ENCODE measurements at places on chromosomes 3 and 15.

DNA sequence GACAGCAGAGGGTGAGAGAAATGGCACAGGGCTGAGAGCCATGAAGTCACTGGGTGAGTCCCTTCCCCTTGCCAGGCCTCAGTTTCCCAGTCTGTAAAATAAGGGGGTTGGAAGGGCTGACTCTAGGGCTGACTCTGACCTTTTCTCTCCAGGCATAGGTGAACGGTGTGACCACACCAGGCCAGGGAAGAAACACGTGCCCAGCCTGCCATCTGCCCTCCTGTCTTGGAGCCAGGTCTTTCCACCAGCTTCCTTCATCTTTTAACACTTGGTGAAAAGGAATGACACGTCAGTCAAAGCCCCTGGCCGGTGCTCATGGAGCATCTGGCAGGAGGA, 74.4 kb downstream of the CPN2 start:
- no peak for DNase-seq

GRCh38 chr3:188348435-188349244, 194.7 kb downstream of the LPP start:
- peak; percentile 91 for DNase-seq

DNA sequence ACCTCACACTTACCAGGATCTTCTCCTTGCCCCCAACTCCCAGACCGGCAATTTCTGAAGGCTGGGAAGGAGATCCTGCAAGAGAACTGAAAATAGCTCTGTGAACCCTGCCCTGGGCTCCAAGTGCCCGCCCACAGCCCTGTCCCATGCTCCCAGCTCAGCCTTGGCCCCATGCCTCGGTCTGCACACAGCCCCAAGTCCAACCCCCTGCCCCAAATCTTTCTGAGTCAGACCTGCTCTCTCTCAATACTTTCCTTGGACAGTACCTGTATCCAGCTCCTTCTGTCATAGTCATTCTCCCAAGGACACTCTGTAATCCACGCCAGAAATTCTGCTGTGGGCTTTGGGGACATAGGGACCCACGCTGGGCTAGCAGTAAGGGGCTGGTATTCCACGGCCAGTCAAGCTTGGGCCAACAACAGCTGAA, 6.3 kb upstream of the SMAD3 start:
- no peak for DNase-seq

- DNase-seq = no peak
These were observed 332.0 kb downstream of the FHIT start for GRCh38 chr3:60919296-60919695.

DNA sequence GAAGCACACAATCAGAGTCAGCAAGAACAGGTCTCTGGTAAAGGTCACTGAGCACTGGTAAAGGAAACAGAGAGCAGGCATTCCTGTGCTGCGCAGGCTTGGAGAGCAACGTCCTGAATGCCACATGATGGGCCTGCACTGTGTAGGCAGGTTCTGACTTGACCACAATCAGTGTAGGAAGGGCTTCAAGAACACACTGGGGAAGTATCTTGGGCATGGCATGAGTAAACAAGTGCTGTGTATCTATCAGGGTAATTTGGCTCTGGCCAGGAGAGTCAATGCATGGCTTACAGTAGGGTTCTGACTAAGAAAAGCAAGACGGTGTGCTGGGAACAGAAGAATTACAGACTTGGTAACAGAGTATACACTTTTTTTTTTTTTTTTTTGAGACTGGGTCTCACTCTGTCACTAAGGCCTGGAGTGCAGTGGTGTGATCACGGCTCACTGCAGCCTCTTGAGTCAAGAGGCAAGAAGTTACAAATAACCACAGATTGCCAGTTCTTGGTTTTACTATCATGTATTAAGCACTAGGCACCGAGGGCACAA, 30.6 kb downstream of the TBC1D2B start:
- DNase-seq = no peak

- no peak for DNase-seq
These were observed 350.0 kb upstream of the THBS1 start for GRCh38 chr15:39230908-39231285.
